ENCODE measurements at places on chromosomes 5 and 9. TPM values are rescaled to one million over a fixed set of nuclear protein-coding genes. Genes with fewer than 3 reads are reported as not detected.

DNA sequence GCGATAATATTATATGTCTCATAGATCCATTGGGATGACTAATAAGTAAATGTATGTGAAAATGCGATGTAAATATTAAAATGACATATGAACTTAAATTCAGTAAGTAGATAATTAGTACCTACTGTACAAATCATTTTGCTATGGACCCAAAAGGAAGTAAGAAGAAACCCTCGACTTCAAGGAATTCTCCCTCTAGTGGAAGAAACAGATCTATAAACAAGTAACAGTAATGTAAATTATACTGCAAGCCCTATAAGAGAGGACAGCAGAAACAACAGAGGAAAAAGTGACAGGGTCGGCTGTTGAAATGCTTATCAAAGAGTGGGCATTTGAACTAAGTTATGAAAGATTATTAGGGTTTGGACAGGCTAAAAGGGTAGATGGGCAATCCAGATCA, 320.3 kb downstream of the DMAC1 start:
- H3K4me3 ChIP-seq: no peak overlapping the region
- H3K4me1 ChIP-seq: no peaks in the 10 kb centered on the region
- no peaks in the 10 kb centered on the region for H3K36me3 ChIP-seq
- H3K27me3 ChIP-seq: no peaks in the 10 kb centered on the region
- H3K27ac ChIP-seq: no peak overlapping the region

DNA sequence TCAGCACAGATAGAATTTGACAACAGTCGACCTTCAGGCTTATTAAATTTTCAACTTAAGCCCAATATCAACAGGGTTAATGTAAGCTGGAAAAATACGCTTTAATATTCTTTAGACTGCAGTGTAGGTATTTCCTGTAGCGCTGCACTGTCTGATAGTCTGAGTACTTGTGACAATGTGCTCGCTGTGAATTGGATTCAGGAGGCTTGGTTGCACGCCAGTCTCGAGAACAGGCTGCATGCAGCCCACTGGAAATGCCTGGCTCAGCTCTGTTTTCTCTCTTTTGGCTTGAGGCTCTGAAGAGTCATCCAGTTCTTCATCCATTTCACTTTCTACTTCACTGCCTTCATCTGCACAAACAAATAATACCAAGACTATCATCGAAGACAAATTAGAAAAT, 300.9 kb downstream of the RFX3 start:
- no peaks in the 10 kb centered on the region for H3K27me3 ChIP-seq
- H3K36me3 ChIP-seq: no peaks in the 10 kb centered on the region
- H3K4me1 ChIP-seq: peaks cover 2% of the 10 kb centered on the region
- no peak for DNase-seq
- no peak overlapping the region for H3K4me3 ChIP-seq
- H3K27ac ChIP-seq: no peak overlapping the region

- H3K27ac ChIP-seq: no peak overlapping the region
- no peaks in the 10 kb centered on the region for H3K4me1 ChIP-seq
- H3K27me3 ChIP-seq: no peaks in the 10 kb centered on the region
- H3K36me3 ChIP-seq: no peaks in the 10 kb centered on the region
Measured at GRCh38 chr9:87029905-87030304, 82.6 kb upstream of the GAS1 start.

DNA sequence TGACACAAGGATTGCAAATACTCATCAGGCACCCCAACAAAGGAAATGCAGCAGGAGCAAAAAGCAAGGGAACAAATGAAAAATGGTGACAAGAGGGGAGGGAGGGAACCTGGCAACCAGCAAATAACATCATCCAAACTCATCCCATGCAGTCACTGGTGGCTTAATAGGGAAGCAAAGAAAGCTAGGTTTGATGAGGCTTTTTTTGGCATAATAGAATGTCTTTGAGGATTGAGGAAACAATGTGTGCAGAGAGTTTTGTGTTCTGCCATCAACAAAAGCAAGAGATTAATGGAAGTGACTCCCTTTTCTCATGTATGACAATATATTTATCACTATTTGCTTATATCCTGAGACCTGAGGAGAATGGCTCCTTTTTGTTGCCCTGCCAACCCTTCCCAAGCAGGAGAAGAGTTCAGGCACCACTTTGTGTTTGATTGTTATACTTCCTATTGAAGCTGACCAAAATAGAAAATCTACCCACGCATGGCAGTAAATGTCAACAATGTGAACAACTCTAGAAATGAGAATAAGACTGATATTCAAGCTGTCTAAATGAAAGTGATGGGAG, 375.7 kb downstream of the CAAP1 start:
- no peak overlapping the region for H3K4me3 ChIP-seq
- H3K36me3 ChIP-seq: no peaks in the 10 kb centered on the region
- no peak for DNase-seq
- H3K27me3 ChIP-seq: no peaks in the 10 kb centered on the region
- H3K4me1 ChIP-seq: no peaks in the 10 kb centered on the region

DNA sequence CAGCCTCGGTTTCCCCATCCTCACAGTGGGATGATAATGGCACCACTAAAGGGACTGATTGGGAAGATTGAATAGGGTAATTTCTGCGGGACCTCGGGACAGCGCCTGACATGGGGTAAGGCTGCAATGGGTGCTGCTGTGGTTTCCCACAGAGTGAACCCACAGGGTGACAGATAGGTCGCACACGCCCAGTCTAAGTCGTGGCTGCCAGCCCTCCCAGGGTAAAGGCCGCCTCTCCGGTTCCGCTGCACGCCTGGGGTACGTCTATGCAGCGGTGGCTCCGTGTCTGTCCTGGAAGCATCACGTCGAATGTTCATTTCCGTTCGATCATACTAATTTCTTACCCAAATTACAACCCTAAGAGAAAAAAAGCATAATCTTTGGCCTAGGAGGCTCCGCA, 631 bp downstream of the CFAP77 start:
- no peaks in the 10 kb centered on the region for H3K27me3 ChIP-seq
- no peak overlapping the region for H3K27ac ChIP-seq
- peaks cover 3% of the 10 kb centered on the region for H3K4me1 ChIP-seq
- peak overlapping the region; percentile 57 for H3K4me3 ChIP-seq

The SPINK14 gene
- not detected for total RNA-seq

The ADGRD2 gene
- 1.2 TPM for total RNA-seq

All from H9 (cell line).